ENCODE measurements at places on chromosomes 11 and 22.

- DNase-seq: no peak
These were observed 117.3 kb downstream of the PLEKHA7 start for GRCh38 chr11:16896729-16897469.

DNA sequence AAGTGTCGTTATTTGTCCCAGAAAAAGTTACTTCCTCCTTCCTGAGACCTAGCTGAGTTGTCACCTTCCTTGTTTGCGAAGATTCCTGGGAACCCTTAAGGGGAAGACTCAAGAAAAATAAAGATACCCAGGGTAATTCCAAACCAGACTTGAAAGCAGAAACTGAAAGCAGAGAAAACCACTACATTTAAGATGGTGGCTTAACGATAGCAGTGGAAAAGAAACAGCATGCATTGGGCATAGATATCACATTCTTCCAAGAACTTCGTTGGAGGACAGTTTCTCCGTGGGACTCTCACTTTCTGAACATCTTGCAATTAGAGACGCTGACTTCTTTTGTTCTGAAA, 89.1 kb downstream of the FAM76B start:
- DNase-seq: no peak

- no peak for DNase-seq
These were observed 1.7 kb upstream of the TXNRD2 start for GRCh38 chr22:19943082-19944026.

DNA sequence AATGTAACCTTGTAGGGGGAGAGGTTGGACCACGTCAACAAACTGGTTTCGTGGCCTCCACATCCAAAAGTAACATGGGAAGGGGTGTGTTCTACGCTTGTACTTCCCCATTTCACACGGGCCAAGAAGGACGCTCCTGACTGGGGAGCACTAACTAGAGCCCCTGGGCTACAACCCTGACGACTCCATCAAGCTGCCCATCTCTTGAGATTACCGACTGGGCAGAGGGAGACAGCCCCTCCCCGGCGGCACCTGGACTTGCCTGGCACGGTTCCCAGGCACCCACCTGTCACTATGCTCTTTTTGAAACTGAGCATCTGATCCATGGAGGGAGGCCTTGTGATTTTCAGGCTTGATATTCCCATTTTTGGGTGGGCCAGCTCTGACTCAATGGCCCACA, 68.5 kb downstream of the SHANK2 start:
- DNase-seq: no peak

DNA sequence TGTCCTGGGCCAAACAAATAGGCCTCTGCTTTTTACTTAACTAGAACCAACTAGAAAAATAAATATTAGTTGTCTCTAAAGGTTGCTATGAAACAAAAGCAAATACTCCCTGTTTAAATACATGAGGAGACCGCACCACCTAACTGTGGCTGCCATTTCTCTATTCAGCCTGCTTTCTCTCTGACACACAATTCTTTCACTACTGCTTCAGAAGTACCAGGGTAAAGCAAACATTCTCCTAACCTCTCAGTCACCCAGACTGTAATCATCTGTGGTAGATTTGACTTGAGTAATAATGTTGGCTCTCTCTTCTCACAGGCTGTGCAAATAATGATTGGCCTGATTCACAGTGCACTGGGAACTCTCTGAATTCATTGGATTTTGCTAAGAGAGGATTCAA, 41.0 kb upstream of the MS4A8 start:
- no peak for DNase-seq

- no peak for DNase-seq
These were observed 38.4 kb upstream of the PRSS23 start for GRCh38 chr11:86761978-86762377.

- DNase-seq: no peak
These were observed 73.0 kb downstream of the RSF1 start for GRCh38 chr11:77747381-77747969.

GRCh38 chr22:23245045-23245798, 64.9 kb downstream of the BCR start:
- DNase-seq: no peak

GRCh38 chr11:83684071-83684470, 397.9 kb upstream of the CCDC90B start:
- DNase-seq: no peak

DNA sequence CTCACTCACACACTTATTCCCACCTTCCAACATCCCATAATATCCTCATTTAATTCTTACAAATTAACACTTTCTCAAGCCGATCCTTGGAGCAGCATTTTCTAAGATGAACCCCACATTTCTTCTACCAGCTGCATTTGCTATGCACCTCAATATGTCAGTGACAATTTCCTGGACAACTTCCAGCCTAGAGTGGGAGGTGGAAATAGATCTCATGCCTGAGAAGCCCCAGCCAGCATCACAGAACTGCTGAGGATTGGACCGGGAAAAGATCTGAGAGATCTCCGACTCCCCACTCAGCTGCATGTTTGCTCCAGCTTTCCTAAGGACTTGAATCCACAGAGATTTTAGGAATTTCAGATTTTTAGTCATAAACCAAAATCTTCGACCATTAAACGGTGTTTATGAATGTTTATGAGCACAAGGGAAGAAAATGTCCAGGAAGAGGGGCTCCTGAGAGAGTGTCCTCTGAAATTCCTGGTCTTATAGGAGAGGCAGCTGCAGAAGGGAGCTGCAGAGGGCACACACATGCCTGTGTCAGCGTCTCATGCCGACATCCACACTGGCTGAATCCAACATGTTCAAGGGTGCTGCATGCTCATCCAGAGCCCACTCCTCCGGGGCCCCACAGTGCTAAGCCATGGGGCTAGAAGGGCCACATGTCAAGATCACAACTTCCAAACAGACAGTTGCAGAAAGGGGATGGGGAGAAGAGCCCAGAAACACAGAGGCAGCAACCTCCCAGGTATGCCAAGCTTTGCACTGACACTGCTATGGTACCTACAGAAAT, 68.6 kb downstream of the MICAL3 start:
- no peak for DNase-seq

- no peak for DNase-seq
These were observed 350.4 kb downstream of the DDX10 start for GRCh38 chr11:109015283-109015682.

DNA sequence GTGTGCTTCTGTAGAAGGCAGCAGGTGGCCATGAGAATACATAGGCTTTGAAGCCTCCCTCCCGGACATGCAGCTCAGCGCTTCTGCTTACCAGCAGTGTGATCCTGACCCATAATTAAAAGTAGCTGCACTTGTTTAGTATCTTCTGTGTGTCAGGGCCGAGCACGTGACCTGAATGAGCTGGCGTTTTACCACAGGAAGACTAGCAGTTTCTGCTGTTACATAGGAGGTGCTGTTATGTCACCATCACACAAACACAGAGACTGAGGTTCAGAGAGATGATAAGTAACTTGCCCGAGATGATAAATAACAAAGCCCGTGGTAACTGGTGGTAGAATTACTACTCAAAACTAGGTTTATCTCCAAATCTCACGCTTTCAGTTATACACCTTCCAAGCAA, 329.5 kb downstream of the OPCML start:
- DNase-seq: no peak

- DNase-seq: no peak
These were observed 18.3 kb downstream of the RRAS2 start for GRCh38 chr11:14340721-14341120.

- DNase-seq: no peak
These were observed 45.6 kb downstream of the UBASH3B start for GRCh38 chr11:122701143-122701542.

DNA sequence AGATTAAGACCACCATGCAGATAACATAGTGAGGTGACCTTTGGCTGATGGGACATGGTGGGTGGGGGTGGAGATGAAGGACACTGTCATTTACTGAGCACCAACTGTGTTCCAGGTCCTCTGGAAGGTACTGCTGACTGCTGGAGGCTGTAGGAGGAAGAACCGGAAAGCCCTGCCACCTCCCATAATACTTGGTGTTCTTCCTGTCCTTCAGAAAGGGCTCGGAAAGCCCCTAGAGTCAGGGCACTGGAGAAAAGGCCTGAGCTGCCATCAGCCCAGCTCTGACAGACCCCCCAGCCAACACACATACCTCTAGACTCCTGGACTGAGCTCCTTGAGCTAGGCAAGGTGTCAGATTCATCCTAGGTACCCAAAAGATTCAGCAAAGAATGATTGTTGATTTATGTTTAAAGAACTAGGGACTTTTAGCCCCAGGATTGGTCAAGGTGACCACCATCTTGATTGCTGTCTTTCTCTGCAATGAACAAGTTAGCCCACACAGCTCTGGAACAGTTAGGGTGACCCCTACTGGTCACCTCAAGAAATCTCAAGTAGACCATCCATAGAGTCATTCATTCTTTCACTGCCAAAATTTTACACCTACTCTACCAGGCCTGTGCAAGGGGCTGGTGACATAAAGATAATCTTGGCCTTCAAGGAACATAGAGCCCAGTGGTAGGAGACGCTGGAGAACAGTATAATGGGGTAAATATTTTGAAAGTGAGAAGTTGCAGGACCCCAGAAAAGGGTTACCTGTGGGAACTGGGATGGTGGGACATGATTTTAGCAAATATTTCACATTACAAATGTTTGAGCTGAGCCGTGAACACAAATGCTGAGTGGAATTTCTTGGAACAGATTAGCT, 39.4 kb downstream of the IRAG1 start:
- DNase-seq: peak; percentile 31

- DNase-seq: no peak
These were observed 51.7 kb upstream of the BID start for GRCh38 chr22:17825876-17826550.

DNA sequence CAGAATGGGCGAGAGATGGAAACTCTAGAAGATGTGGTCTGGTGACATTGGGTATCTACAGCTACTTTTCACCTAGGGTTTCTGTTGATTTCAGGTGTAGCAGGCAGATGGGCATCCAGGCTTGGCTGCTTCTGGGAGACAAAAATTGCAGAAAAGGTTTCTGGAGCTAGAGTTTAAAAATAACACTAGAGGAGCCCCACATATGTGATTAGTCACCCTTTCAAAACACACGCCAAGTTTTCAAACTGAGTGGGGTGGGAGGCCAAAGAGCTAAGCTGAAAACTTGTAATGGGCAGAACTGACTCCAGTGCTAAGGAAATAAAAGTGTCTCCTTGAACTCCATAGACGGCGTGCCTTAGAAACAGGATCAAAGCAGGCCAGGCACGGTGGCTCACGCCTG, 80.8 kb downstream of the GRK3 start:
- no peak for DNase-seq

- no peak for DNase-seq
These were observed 6.2 kb upstream of the CUL5 start for GRCh38 chr11:108002476-108002875.

DNA sequence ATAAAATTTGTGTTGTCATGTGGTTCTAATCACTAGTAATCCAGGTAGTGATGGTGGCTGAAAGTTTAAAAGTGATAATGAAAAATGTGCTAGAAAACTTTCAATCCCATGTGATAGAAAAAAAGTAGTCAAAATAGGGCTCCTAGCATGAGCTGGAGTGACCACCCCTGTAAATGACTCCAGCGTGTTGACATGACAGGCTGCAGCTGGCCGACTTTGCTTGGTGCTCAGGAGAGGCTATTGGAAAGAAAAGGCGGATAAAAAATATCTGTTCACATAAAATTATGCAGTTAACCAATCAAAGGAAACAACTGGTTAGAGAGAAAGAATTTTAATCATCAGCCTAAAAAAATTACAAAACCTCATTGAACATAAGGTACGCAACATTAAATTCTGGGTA, 16.9 kb upstream of the MTCH2 start:
- no peak for DNase-seq

GRCh38 chr11:134512061-134512460, 100.0 kb upstream of the B3GAT1 start:
- no peak for DNase-seq

- DNase-seq: no peak
These were observed 189.0 kb upstream of the MPPED2 start for GRCh38 chr11:30775233-30775522.

- no peak for DNase-seq
These were observed 19.5 kb upstream of the UVRAG start for GRCh38 chr11:75795276-75796090.

GRCh38 chr11:130474637-130475400, 26.4 kb downstream of the ADAMTS15 start:
- no peak for DNase-seq

DNA sequence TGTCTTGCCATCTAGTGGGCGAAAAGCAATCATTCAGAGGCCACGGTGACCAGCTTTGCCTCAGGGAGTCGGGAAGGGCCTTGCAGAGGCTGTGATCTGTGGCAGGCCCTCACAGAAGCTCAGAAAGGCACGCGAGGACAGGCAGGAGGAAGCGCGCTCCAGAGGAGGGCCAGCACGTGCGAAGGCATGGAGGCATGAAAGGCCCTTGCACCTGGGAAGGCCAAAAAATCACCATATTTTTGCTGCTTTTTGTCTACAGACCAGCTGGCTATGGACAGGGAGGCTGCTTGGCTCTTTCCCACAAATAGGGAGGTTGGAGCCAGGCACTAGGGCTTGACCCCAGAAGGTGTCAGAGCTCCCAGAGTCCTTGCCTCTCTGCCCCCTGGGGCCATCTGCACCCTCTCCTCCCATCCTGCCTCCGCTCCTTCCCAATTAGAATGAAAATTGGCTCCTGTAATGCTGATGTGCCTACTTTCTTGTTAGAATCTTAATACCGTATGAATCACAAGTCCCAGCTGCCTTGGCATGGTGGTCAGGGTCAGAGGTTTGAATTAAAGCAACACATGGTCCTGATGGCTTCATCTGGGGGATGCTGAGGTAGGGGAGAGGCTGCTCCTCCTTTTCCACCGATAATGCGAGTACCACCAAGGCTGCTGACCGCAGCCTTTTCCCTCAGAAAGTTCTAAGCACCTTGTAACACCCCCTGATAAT, 69.1 kb downstream of the FEZ1 start:
- DNase-seq: no peak

All from activated CD8-positive, alpha-beta memory T cell treated with anti-CD3 and anti-CD28 coated beads, Interleukin-2, amount 50 U/mL, for 4 hours (primary cell).